ENCODE measurements at places on chromosomes 11 and 22.

DNA sequence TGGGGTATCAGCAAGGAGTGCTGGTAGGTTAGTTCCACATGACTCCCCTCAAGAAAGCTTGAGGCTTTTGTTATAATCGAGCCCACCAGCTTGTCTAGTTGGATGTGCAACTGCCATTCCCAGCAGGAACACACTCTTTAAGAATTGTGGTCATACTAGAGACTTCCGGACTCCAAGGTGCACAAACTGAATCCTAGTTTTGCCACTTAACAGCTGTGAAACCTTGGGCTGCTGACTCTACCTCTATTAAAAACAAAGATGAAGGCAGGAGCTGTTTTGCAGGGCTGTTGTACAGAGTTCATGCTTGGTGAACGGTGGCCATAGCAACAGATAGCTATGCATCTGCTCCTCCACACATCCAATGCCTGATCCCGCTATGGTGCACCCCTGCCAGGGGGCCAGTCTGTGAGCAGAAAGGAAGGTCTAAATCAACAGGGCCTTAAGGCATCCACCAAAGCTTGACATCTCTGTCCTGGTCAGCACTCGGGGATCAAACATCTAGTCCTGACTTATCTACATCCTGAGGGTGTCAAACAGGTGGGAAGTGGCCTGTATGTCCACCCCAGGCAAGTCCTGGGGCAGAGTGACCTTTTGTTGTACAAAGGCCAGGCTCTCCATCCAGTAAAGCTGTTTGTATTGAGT is 36.4 kb downstream of the DKK3 start:
- DNase-seq = peak; percentile 42

DNA sequence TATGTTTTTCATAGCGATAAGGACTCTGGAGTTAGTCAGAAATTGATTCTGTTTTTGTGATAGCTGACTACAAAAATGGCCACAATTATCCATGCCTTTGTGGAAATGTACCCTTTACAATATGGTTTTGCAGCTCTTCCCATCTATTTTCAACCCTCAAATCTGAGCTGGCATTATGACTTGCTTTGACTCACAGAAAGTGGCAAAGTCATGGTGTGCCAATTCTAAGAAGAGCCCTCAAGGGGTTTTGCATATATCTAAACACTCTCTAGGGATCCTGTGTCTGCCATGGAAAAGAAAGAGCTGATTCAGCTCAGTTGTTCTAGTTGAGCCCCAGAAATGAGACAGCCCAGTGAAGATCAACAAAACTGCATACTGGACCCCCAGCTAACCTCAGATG is 390.5 kb upstream of the RAG2 start:
- DNase-seq = no peak

DNA sequence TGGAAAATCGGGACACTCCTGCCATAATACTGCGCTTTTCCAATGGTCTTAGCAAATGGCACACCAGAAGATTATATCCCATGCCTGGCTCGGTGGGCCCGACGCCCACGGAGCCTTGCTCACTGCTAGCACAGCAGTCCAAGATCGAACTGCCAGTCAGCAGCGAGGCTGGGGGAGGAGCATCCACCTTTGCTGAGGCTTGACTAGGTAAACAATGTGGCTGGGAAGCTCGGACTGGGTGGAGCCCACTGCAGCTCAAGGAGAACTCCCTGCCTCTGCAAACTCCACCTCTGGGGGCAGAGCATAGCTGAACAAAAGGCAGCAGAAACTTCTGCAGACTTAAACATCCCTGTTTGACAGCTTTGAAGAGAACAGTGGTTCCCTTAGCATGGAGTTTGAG is 15.6 kb downstream of the PTH start:
- no peak for DNase-seq

DNA sequence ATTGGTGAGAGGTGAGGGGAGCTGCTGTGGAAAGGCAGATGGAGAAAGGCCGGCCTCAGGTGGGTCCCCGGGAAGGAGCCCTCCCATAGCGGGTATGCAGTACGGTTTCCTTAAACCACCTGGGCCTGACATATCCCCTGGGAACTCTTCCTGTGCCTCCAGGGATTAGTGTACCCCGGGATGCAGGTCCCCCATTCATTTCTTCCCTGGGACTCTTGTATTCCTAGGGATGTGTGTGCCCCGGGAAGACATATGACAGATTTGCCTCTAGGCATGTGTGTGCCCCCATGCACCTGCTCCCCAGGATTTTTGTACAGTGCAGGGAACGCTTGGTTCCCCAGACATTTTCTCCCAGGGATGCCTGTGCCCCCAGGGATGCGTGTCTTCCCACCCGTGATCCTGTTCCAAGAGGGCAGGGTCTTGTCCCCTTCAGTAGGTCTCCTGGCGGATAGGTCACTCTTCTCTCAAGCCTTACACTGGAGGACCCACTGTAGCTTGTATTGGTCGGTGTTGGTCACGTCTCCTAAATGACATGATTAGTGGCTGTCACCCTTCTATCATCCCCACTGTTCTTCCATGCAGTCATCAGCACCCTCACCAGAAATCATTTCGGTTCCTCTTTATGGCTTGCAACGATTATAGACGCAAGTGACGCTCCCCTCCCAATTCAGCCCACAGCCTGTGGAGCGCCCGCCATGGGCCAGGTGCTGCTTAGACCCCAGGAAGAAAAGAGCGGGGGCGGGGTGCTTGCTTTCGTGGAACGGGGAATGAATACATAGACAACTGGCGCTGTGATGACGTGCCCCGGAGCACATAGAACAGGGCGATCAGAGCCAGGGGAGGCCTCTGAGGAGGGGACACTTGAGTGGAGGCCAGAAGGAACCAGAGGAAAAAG is 1.3 kb downstream of the PARVB start:
- no peak for DNase-seq

GRCh38 chr11:43282607-43283440 is 29.0 kb upstream of the API5 start:
- DNase-seq = peak; percentile 63

- DNase-seq = no peak
These were observed 404.5 kb downstream of the ETS1 start for GRCh38 chr11:128182844-128183243.

GRCh38 chr11:125102025-125102424 is 9.4 kb downstream of the TMEM218 start:
- DNase-seq = no peak
